Right renal cortex interstitium (tissue), 3 donors: ENCODE measurements at places on chromosomes 16 and 17. TPM values are rescaled to one million over a fixed set of nuclear protein-coding genes. Genes with fewer than 3 reads are reported as not detected.
A peak's percentile ranks its signal among the peaks of the same experiment; 100 is the strongest.

Gene RNF40
- 111 TPM for polyA plus RNA-seq

Gene SOX8
- polyA plus RNA-seq: 3.2 TPM

Gene TEX14
- polyA plus RNA-seq: 0.71 TPM

Gene CXCL16
- 11.5 TPM for polyA plus RNA-seq

Gene TGFB1I1
- 41.8 TPM for polyA plus RNA-seq

Gene CARD14
- 0.93 TPM for polyA plus RNA-seq

Gene AOC2
- 0.80 TPM for polyA plus RNA-seq

Gene CASKIN2
- 31.2 TPM for polyA plus RNA-seq

Gene SRCIN1
- polyA plus RNA-seq: 2.7 TPM

Gene TANC2
- polyA plus RNA-seq: 27.1 TPM

Gene TNFRSF17
- 0.20 TPM for polyA plus RNA-seq

Gene PLA2G10
- polyA plus RNA-seq: 0.21 TPM

DNA sequence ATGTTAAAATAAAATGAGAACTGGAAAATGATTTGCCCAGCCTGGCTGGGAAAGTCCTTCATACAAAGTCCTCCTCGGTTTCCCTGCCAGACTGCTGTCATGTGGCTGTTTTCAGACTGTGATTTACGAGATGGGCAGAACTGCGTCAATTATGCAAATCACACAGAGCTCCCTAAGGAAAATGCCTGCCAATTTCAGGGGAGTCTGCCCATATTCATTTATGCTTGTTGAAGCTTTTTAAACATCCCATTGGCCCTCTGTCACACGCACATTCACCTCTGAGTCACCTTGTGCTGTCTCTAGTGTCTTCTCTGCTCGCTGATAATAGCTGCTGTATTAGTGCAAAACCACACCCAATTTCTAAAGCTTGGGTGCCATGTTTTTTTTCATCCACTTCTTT, 81.7 kb upstream of the FAM20A start:
- DNase-seq: no peak

DNA sequence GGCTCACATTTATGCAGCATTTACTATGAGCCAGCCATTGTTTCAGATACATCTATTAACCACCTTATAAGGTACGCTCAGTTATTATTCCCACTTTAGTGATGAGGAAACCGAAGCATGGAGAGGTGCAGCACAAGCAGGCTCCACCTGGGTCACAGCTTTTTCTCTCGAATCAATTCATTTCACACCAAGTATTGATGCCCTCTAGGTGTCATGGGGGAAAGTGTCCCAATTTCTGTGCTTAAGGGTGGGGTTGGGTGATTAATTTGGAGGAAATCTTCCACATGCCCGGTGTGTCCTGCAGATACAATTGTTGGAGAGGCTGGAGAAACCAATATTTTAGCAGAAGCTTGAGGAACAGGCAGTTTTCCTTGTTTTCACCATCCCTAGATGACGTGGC, 62.7 kb upstream of the DNAJA2 start:
- DNase-seq: no peak

GRCh38 chr16:53089434-53090285, 34.9 kb downstream of the CHD9 start:
- no peak for DNase-seq

DNA sequence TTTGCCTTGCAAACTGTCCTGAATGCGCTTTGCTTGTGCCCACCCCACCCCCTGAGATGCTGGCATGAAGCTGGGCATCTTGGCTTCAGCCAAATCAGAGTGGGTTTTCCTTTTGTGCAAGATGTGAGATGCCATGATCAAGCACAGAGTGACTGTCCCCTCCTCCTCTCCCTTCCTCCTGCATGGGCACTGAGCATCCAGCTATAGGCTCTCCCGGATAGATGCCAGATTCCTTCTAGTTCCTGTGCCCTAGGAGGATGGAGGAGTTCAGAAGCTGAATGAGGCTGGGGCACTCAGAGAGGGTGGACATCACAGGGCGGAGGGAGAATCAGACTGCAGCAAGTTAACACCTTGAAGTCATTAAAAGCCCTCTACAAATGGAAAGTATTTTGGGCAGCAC, 384.1 kb upstream of the CCL2 start:
- no peak for DNase-seq

DNA sequence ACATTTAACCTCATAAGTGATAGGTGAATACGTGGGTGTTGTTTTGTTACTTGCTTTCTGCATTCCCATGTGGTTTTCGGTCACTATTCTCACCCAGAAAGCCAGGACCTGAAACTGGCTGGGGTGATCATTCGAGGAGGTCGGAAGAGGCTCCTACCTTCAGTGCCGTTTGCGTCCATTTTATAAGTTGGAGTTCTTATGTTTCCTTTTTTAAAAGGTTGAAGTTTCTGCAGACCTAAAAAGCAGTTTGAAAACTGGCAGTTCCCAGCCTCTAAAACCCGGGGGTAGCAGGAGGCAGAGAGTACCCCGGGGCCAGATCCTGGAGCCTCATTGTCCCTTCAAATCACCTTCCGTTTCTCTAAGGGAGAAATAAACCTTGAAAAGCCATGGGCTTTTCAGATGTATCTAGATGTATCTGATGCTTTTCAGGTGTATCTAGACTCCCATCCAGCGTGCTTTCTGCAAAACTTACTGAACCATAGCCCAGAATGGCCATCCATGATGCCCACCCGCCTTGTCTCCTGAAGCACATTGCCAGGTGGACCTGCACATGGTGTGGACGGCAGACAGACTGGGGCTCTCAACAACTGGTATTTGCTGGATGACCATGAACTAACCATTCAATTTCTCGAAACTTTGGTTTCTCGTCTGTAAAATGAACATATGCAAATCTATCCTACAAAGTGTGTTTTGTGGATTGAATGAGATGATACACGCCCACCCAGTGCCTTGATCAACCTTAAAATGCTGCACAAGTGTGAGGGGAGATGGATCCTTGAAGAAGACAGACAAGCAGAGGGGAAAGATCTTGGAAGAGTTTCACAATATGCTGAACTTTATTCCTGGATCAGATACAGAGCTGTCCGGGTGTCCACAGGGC, 1.3 kb downstream of the NLRC5 start:
- DNase-seq: no peak

DNA sequence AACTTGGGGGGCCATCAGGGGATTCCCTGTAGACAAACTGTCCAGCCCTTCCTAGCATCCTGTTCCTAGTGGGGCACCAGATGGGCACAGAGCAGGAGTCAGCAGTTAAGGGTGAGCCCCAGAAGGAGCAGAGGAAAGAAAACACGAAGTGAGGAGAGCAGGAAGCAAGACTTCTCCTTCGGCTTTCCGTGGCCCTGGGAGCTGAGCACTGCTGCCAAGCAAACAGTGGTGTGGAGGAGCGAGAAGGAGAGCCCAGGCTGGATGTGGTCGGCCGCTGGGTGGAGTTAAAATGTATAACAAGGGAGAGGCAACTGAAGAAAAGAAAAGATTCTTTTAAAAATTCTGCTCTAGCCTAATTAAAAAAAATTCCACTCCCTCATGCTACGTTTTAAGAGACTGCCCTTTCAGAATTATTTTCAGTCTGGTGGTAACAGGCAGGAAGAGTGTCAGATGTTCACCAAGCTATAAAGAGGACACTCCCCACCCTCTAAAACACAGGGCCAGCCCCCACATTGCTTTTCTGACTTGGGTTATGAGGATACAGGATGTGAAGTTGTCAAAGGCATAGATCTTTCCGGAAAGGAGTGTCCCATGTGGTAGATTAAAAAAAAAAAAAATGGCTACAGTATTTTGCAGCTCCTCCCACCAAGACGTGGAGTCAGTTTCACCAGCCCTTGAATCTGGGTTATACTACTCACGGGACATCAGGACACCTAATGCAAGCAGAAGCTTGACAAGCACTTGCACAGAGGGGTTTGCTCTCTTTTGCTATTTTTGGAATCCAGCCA, 74.9 kb upstream of the ZFHX3 start:
- no peak for DNase-seq

DNA sequence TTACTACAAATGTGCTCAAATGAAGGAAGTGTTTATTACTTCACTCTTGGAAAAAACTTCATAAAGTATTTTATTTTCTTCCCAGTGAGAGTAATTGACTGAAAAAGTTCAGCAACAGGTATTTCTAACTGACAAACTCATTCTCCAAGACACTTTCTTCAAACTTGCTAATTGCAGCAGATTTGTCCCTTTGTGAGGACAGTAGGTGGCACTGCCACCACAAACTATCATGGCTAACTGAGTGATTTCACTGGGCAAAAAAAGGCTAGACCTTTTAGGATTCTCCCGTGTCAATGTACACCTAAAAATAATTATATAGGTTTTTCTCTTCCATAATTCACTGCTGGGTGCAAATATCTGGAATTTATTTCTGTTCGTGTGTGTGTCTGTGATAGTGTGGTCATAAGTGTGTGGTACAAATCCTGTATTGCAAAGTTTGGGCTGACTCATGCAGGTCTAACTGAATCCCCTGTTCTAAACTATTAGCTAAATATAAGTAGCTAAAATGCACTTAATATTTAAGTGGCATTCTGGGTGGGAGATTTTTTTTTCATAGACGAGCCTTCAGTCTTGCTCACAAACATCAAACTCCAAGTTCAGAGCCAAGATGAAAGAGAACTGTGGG, 3.9 kb downstream of the HS3ST3A1 start:
- DNase-seq: no peak

GRCh38 chr17:17877529-17878358, 41.0 kb upstream of the SREBF1 start:
- DNase-seq: peak; percentile 61

DNA sequence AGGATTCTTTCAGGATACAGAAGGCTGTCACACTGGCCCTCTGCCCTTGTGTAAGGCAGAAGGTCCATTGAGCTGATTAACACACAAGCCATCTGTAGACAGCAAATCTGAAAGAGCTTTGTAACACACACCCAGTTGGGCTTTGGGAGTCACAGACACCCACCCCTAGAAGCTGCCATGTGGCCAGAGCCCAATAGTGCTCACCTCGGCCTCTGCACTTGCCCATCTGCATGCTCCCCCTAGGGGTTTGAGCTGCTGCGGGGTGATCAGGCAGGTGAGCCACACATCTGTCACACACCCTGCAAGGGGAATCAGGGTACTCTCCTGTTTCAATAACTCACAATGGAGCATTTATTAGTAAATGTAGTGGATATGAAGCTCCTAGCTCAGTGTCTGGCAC, 138.3 kb downstream of the CHD9NB start:
- DNase-seq: no peak

- no peak for DNase-seq
Observed at GRCh38 chr16:69727916-69728270, 1.5 kb upstream of the NQO1 start.

GRCh38 chr17:79632432-79632735, 21.5 kb upstream of the RBFOX3 start:
- no peak for DNase-seq

GRCh38 chr17:67459985-67460384, 82.9 kb downstream of the PITPNC1 start:
- DNase-seq: no peak

- DNase-seq: no peak
Observed at GRCh38 chr16:64061621-64062020, 1060.2 kb downstream of the CDH11 start.

GRCh38 chr16:86018941-86019340, 120.0 kb downstream of the IRF8 start:
- no peak for DNase-seq

GRCh38 chr16:26441178-26441577, 625.5 kb upstream of the C16orf82 start:
- DNase-seq: no peak

DNA sequence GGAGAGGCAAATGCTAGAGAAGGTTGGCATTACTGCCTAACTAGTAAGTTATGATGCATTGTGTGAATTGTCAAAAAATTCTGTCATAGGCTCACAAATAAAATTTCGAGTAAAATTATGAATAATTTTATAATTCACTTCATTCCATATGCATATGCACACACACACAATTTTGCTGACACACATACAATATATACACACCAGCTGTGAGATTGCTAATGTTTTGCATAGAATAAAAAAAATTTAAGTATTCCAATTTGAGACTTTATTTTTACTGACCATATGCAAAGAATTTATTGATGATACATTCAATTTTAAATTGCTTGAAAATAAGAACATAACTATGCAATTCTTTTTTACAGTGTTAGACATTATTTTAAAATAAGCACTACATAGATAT, 6.8 kb upstream of the TMEM100 start:
- DNase-seq: no peak

GRCh38 chr16:68823401-68824135, 19.8 kb upstream of the TANGO6 start:
- DNase-seq: no peak

DNA sequence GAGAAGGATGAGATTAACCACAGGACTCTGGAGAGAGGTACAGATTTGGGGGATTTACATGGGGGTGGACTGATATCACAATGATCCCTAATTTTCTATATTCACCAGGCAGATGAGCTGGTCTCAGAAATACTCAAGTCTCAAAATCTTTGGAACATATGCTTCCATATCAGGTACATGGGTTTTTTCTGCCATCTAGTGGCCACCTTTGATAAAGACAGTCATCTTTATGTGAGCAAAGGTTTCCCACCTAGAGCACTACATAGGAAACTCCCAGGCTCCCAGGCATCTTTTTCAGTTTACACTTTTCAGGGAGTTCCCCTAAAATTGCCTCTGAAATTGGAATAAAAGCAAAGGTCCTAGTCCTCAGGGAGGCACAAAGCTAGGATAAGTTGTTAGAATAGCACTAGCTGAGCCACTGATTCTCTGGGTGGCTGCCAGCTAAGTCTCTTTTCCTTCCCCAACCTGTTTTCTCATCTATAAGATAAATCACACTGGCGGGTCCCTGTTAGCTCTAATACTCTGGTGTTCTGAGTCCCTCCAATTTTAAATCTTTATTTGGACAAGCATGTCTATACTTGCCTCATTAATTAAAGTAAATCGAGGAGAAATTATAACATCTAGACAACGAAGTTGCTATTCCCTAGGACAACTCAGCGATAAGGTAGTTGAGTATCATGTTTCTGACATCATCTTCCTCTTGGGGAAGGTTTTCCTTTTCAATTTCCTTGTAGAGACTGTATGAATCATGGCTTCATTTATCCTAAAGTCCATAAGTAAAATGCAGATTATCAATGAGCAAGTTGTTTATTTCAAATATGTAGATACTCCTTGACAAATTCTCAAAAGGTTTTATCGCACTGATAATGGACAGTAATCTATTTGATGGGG, 19.0 kb upstream of the MON1B start:
- DNase-seq: peak; percentile 51

- no peak for DNase-seq
Observed at GRCh38 chr17:74755533-74755932, 7.1 kb downstream of the NHERF1 start.

DNA sequence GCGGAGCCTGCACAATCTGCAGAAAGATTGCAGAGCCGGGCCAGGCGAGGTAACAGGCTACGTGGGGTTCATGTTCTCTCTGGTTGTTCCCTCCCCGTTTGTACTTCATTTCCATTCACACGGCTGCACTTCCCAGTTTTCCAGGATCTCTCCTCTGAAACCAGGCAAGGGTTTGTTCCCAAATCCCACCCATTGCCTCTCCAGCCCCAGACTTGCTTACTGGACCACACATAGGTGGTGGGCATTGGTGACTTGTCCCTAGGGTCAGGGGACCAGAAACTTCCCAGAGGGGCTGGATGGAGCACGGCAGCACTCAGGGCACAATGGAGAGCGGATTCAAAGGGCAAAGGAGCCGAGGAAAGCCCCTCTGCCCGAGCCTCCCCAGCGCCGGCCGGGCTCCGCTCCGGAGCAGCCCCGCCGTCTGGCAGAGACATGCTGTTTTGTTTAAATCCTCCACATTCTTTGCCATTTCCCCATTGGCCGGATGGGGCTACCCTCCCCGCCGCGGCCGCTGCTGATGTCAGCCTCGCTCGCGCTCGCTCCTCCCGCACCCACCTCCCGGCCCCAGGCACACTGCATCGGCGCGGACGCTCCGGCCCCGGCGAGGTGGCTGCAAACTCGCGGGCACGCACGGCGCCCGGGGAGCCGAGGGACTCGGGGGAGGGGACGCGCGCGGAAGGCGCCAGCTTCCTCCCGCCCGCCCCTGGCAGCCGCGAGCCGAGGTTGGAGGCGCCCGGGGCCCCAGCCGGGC, at the start of gene PITPNC1:
Gene PITPNC1 (plus strand): TSS at position 545 of the 751 bp plus-strand sequence.
- DNase-seq: no peak
